ENCODE measurements at places on chromosomes 4 and X.

DNA sequence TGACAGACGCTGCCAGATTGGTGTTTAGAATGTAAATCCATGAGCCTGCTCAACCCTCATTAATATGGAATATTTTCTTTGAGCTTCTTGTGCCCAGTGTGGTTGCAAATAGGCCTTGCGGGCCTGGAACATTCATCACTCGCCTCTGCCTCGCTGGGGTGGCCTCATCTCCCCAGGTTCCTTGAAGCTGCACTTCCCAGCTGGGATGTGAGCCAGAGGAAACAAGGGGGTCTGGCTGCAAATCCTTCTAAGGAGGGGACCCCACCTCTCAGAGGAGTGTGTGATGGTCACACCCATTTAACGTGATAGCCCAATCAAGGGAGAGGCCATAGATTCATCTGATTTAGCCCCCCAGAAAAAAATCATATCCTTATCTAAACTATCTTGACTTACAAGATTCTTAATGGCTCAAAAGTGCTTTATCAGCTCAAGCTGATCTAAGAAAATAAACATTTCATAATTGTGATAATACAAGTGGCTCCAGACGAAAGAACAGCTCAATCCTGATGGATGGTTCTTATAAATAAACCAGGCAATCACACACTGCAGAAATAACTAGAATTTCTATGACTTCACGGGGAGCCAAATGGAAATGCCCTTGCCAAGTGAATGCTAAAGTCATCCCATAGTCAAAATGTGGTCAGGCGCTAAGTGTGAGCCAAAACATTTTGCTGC is 189.9 kb downstream of the PTTG2 start:
- DNase-seq = no peak

GRCh38 chr4:44646151-44646550 is 5.3 kb downstream of the YIPF7 start:
- no peak for DNase-seq

GRCh38 chr4:8051644-8052043 is 107.0 kb downstream of the ABLIM2 start:
- DNase-seq = no peak

DNA sequence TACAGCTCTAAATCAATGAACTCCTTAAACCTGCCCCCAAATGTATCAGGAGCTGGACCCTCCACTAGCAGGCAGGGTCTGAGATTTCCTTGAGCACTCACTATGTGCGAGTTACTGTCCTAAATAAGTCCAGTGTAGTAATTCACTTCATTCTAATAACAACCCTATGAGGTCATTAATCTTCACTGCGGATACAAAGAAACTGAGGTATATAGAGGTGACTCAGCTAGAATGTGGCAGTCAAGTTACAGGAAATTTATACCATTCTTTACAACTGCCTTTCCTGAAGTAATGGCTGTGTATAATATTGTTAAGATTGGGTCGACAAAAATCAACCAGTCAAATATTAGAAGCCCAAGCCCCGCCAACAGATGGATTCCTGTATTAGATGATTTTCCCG is 473.9 kb upstream of the FTHL17 start:
- DNase-seq = no peak

GRCh38 chr4:138297743-138298405 is 55.7 kb upstream of the SLC7A11 start:
- DNase-seq = no peak

DNA sequence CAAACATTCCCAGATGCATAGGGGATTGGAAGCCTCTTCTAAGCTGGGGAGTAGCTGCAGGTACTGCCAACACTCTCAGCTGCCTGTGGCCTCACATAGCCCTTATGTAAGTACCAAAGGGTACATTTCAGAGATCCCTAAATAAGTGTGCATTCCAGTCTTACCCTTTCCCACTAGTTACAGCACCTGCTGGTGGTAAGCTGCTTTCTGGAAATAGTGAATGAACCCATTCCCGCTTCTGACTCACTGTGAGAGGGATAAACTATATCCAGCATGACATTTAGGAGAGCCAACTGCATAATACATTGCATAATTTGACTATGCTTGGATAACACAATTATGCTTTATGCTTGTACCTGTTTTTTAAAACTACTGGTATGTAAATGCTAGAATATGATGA is 149.0 kb downstream of the FAM13A start:
- DNase-seq = no peak

DNA sequence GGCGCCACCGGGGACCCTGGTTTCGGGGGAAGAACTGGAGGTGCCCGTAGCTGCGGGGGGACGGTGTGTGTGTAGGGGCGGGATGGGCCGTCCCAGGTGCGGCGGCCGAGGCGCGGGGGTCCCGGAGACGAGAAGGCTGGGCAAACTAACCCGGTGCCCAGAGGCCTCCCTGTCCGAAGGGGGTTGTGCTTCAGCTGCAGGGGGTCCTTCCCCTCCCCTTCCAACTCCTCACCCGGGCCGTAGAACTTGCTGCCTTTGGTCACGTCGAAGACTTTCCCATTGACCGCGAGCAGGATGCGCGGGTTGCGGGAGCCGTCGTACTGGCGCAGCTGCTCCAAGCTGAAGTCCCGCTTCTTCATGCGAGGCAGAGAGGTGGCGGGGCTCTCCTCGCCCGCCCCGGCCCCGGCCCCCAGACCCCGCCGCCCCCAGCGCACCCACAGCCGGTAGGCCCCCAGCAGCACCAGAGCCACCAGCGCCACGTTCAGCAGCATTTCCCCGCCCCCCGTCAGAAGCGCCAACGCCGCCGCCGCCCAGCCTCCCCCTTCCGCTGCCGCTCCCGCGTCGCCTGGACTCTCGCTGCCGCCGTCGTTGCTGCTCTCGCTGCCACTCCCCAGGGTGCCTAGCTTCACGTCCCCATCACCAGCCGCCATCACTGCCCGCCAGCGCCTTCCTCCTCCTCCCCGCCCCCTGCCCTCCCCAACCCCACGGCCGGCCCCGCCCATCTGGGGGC is at the start of gene PGRMC2:
TSS of gene PGRMC2 (minus strand) at position 673 of the 730 bp plus-strand sequence. CDS start at position 650, 23 bp downstream.
- no peak for DNase-seq

GRCh38 chr4:53844133-53844532 is 220.3 kb downstream of the CHIC2 start:
- DNase-seq = no peak

- no peak for DNase-seq
Observed at GRCh38 chr4:155578726-155579370, 87.8 kb upstream of the GUCY1A1 start.

DNA sequence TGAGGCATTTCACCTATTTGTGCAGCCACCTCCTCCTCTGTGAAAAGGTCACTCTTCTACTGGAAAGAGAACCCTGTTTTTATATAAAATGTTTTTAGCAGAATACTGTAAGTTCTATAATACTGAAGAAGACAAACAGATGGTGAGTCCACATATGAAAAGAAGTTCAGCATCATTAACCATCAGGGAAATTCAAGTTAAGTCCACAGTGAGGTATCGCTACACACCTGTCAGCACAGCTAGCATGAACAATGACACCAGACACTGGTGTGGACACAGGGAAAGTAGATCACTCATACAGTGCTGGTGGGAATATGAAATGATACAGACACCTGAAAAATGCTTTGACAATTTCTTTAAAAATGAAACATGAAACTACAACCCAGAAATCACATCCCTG is 133.0 kb downstream of the MAD2L1 start:
- no peak for DNase-seq
